ENCODE measurements at places on chromosomes 7 and 10. TPM values are rescaled to one million over a fixed set of nuclear protein-coding genes. Genes with fewer than 3 reads are reported as not detected.
A peak's percentile ranks its signal among the peaks of the same experiment; 100 is the strongest.

DNA sequence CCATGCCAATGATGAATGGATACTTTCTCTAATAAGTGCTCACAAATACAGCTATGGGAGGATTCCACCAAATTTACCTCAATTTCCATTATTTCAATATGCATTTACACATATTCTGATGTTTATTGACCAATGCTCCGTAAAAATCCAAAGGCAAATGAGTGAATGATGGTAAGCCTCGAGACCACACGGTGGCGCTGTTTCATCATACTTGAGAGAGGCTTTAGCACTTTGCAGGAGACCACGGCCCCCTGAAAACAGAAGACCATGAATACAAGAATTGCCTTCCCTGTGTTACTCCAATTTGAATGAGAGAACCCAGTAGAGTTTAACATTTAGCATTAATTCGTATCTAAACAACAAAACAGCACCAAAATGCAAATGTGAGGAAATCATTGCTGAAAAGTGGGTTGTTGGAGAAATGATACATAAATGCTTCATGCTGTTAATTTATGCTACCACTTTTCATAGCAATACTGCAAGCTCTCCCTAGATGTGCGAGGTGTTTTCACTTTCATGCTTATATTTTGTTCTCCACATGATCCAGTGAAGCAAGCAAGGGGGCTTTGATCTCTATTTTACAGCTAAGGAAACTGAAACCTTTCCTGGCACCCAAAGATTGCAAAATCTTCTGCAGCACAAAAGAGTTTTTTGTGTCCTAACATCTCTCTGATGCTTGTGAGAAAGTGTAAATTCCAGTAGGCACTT lies 35.4 kb downstream of the TRIL start:
- no peaks in the 10 kb centered on the region for H3K27me3 ChIP-seq
- H3K4me1 ChIP-seq: peaks cover 5% of the 10 kb centered on the region
- DNase-seq: peak; percentile 72
- H3K27ac ChIP-seq: no peak overlapping the region
- no peak overlapping the region for H3K4me3 ChIP-seq

DNA sequence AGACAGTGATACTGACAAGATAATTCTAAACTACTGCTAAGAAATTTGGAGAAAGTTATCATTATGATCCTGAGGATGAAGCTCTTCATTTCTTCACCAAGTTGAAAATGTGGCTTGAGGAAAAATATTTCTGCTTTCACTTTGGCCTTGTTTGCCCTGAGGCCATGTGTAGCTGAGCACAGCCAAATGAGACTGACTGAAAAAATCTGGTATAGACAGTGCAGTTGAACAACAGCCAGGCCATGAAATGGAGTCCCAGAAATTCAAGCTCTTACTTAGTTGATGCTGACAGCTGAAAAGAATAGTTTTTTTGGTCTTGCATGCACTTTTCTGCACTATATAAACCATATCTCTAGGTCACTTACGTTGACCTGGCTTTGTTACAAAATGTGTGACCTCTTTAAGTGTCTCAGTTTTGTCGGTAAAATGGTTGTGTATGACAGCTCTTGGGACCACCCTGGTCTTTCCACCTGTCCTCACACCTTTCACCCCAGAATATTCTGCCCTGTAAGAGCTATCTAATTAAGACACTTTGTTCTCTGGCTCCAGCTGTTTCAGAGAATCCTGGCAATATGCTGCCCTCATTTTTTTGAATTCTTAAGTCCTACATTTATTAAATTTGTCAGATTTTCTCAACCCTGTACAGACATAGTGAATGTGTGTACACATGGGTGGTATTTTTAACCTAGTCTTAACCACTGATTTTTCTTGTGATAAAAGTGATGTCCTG lies 91.3 kb downstream of the CD36 start:
- H3K4me3 ChIP-seq: no peak overlapping the region
- H3K27me3 ChIP-seq: no peaks in the 10 kb centered on the region
- no peak for DNase-seq
- no peaks in the 10 kb centered on the region for H3K36me3 ChIP-seq

DNA sequence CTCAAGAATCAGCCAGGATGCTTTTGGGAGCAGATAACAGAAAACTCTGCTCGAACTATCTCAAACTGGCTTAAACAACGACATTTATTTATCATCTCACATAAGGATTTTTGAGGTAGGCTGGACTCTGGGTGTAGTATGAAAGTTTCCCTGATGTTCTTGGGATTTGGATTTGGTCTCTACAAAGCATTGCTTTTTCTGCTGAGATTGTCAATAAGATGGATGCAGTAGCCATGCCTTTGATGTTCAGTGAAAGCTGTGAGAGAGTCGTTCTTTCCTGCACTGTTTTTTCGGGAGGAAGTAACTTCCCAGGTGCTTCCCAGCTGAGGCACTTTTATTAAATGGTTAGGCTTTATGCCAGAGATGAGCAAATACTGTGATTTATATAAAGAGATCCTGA lies 181.1 kb downstream of the PRKG1 start:
- no peaks in the 10 kb centered on the region for H3K4me1 ChIP-seq
- no peak overlapping the region for H3K27ac ChIP-seq
- no peak for DNase-seq
- H3K27me3 ChIP-seq: peaks cover 29% of the 10 kb centered on the region
- no peak overlapping the region for H3K4me3 ChIP-seq
- no peaks in the 10 kb centered on the region for H3K36me3 ChIP-seq

DNA sequence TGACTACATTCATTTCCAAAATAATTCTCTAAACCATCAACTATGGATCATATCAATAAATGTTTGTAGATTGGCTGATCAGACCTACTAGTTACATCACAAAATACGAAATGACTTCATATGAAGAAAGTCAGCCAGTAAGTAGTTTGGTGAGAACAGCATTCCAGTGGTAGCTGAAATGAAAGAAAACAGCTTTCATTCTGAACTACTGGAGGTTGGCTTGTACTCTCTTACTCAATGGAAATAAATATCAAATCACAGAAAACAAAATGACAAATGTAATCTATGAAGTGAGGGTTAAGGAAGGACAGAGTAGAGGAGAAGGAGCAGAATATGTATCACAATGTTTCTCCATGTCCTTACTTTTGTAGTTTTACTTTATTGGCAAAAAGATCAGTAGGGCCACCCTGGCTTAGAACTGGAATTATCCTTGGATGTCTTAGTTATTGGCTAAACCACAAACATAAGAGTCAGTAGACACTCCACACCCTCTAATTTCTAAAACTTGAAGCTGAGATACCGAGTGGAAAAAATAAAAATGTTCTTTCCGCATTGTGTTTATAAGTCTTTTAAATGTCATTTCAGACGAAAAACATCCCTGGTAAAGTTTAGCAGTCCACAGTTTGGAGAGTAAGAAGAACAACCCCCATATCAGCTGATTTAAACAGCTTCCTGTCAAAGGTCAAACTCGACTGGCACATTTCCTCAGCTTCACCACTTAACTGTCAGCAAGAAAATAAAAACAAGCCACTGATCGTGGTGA lies 74.0 kb upstream of the DGKI start:
- no peak overlapping the region for H3K4me3 ChIP-seq
- DNase-seq: no peak

Gene GPR141
- not detected for total RNA-seq

DNA sequence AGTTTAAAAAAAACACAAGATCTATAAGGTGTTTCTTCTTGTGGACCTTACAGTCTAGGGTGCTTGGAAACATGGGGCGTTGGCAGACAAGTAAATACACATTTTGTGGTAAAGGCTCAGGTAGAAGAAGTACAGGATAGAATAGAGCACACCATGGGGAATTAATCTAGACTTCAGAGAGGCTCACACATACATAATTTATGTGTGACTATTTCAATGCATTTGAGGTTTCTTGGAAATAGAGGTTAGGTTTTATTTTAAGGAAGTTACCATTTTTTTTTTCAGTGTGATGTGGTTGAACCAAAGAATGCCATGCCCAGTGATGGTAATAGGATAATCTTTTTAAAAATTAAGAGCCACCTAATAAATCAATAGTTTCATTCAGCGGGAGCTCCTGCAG lies 12.8 kb downstream of the CFTR start:
- no peaks in the 10 kb centered on the region for H3K4me1 ChIP-seq
- no peak overlapping the region for H3K27ac ChIP-seq
- H3K4me3 ChIP-seq: no peak overlapping the region
- no peaks in the 10 kb centered on the region for H3K36me3 ChIP-seq
- no peak for DNase-seq
- no peaks in the 10 kb centered on the region for H3K27me3 ChIP-seq

DNA sequence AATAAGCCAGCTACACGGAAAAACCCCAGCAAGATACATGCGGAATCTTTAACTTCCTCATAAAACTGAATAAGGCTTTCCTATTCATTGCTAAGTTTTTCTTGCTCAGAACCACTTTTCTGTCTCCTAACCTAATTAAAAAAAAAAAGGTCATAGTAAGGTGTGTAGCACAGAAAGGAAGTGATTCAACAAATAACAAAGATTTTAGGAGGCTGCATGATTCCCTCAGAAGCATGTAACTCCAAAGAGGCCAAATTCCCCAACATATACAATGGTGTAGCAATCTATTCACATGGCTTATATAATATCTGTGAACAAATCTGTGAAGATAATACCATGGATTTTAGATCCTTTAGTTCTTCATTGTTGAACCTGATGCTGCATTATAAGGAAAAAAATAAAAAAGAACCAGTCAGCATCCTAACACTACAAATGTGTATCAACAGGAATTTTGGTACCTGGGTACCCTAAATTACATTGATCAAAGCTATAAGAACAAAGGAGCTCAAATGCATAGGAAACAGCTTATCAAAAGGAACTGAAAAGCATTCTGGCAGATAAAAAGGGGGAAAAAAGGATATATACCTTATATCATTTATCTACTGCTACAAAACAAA lies 63.8 kb downstream of the IMMP2L start:
- no peaks in the 10 kb centered on the region for H3K36me3 ChIP-seq
- H3K4me1 ChIP-seq: peaks cover 9% of the 10 kb centered on the region
- H3K27me3 ChIP-seq: no peaks in the 10 kb centered on the region

GRCh38 chr7:26633557-26633956 lies 230.8 kb downstream of the SKAP2 start:
- no peak overlapping the region for H3K27ac ChIP-seq
- no peaks in the 10 kb centered on the region for H3K4me1 ChIP-seq
- H3K27me3 ChIP-seq: no peaks in the 10 kb centered on the region
- no peak overlapping the region for H3K4me3 ChIP-seq
- DNase-seq: no peak

- H3K4me3 ChIP-seq: no peak overlapping the region
- no peaks in the 10 kb centered on the region for H3K27me3 ChIP-seq
- no peak for DNase-seq
- H3K36me3 ChIP-seq: no peaks in the 10 kb centered on the region
- H3K27ac ChIP-seq: no peak overlapping the region
These were observed 3.8 kb downstream of the VPS41 start for GRCh38 chr7:38905056-38905759.

- no peaks in the 10 kb centered on the region for H3K4me1 ChIP-seq
- no peak overlapping the region for H3K4me3 ChIP-seq
- no peaks in the 10 kb centered on the region for H3K27me3 ChIP-seq
These were observed 24.7 kb upstream of the GJD4 start for GRCh38 chr10:35580423-35580770.

- no peak overlapping the region for H3K4me3 ChIP-seq
- peak overlapping the region; percentile 76 for H3K27ac ChIP-seq
- no peaks in the 10 kb centered on the region for H3K36me3 ChIP-seq
- peak; percentile 79 for DNase-seq
- peaks cover 69% of the 10 kb centered on the region for H3K4me1 ChIP-seq
These were observed 95.5 kb downstream of the CTBP2 start for GRCh38 chr10:125064681-125065492.

DNA sequence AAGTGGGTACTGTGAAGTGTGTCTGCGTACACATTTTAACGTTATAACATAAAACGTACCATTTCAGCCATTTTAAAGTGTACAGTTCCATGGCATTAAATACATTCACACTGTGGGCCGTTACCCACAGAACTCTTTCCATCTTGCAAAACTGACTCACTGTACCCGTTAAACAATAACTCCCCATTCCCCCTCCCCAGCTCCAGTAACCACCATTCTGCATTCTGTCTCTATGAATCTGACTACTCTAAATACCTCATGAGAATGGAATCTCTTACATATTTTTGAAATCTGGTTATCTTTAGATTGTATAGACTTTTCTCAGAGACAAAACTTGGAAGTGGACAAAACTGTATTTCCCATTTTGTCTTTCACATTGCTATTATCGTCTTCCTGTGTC lies 9.3 kb downstream of the ARL3 start:
- no peaks in the 10 kb centered on the region for H3K36me3 ChIP-seq
- no peak overlapping the region for H3K4me3 ChIP-seq
- DNase-seq: no peak

Gene LRMDA
- 4.8 TPM for total RNA-seq

Gene LRRD1
- total RNA-seq: not detected

DNA sequence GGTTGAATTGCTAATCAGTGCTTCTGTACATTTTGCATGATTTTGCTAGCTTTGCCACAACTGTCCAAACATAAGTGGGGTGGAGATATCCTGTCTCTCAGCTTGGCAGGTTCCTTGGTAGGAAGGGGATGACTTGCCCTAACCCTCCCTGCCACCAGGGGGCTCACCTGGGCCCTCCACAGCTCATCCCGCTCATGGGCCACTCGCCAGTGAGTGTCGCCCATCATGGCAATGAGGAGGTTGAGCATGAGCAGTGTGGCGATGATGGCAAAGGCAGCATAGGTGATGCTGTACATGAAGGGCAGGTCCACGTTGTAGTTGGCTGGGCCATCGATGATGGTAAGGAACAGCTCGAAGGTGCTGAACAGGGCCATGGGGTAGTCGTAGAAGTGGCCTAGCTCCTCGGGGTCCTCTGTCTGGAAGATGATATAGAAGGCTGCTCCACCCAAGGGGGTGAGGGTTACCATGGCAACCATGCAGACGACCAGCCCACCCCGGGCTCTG lies 12.2 kb downstream of the TRPV6 start:
- H3K4me3 ChIP-seq: no peak overlapping the region
- DNase-seq: peak; percentile 28
- no peaks in the 10 kb centered on the region for H3K36me3 ChIP-seq
- no peak overlapping the region for H3K27ac ChIP-seq
- H3K27me3 ChIP-seq: no peaks in the 10 kb centered on the region

Gene MMD2
- total RNA-seq: not detected

DNA sequence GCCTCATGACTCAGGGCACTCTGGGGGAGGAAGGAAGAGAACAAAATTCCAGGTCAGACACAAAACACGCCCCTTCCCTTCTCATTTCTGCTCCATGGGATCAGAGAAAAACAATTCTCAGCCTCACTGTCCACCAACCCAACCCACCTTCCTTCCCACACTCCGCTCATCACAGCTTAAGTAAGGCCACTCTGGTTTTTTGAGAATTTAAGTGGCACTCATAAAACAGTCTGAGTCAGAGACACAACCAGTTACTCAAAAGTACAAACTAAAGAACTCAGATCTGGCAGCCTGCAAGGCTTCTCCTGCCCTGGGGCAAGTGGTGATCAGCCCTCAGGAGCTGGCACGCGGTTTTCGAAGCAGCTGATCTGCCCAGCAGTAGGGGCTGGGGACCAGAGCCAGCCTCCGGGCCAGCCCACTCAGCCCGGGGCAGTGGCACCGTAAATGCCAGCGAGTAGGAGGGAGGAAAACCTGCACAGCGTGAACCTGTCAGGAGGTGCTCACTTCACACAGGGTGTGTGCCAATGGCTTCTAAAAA lies 39.1 kb upstream of the ABLIM1 start:
- H3K36me3 ChIP-seq: no peaks in the 10 kb centered on the region
- DNase-seq: no peak
- H3K27me3 ChIP-seq: no peaks in the 10 kb centered on the region
- peaks cover 11% of the 10 kb centered on the region for H3K4me1 ChIP-seq
- no peak overlapping the region for H3K4me3 ChIP-seq
- H3K27ac ChIP-seq: no peak overlapping the region

- H3K27ac ChIP-seq: no peak overlapping the region
- H3K4me1 ChIP-seq: no peaks in the 10 kb centered on the region
- H3K27me3 ChIP-seq: no peaks in the 10 kb centered on the region
- H3K36me3 ChIP-seq: no peaks in the 10 kb centered on the region
- DNase-seq: no peak
These were observed 210.3 kb downstream of the CAMK1D start for GRCh38 chr10:12559578-12560178.
